ENCODE measurements at places on chromosomes 2 and 18.

DNA sequence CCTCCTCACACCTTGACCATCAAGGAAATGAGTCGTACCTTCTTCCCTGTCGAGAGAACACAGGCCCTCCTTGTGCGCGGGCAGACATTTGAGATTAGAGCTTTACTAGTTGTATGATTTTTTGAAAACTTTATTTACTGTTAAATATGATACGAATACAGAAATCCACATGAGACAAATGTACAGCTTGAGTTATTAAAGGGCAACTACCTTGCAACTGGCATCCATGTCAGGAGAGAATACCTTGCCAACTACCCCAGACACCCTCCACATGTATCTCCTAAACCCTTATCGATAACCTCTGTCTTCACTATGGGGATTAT, 28.3 kb downstream of the KLHL23 start:
- no peak for DNase-seq

- DNase-seq, result no peak
Measured at GRCh38 chr2:217938036-217938435, 64.8 kb downstream of the TNS1 start.

DNA sequence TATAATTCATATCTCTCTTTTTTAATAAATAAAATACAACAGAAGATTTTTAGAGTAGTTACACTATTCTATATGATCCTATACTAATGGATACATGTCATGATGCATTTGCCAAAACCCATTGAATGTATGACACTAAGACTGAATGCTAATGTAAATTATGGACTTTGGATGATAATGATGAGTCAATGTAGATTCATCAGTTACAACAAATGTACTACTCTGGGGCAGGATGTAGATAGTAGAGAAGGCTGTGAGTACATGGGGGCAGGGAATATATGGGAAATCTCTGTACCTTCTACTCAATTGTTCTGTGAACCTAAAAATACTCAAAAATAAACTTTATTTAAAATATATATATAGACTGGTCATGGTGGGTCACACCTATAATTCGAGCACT, 45.6 kb upstream of the NEDD4L start:
- DNase-seq, result no peak

- DNase-seq, result no peak
Measured at GRCh38 chr2:170322140-170322766, 144.3 kb downstream of the MYO3B start.

- no peak for DNase-seq
Measured at GRCh38 chr18:13471971-13472628, 253.5 kb downstream of the LDLRAD4 start.

DNA sequence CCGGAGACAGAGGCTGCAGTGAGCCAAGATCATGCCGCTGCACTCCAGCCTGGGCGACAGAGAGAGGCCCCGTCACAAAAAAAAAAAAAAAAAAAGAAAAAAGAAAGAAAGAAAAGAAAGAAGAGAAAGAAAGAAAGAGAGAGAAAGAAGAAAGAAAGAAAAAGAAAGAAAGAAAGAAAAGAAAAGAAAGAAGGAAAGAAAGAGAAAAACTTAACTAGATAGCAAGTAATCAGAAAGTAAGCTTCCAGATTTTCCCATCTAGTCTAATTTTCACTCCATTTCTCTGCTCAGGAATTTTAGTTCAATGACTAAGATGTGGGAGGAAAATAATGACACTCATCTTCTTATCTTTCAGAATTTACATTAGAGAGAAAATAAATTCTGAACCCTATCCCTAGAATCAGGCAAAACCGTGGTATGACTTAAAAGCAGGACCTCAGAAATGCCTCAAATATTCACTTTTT, 2.4 kb downstream of the GFPT1 start:
- no peak for DNase-seq

DNA sequence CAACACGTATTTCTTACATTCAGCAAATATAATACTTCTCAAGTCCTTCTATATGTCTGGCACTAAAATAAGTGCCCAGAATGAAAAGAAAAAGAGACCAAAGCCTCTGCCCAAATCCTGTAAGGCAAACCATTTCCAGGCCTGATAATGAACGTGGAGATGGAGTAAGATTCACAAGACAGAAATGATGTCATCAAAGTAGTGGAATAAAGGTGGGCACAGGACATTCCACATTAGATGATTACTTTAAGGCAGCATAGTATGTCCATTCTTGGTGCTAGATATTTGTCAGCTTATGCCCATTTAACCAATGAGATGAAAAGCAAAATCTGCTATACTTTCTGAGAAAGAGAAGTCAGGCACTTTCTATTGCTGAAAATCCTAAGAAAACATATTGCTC, 38.5 kb downstream of the CNTNAP5 start:
- DNase-seq, result no peak

DNA sequence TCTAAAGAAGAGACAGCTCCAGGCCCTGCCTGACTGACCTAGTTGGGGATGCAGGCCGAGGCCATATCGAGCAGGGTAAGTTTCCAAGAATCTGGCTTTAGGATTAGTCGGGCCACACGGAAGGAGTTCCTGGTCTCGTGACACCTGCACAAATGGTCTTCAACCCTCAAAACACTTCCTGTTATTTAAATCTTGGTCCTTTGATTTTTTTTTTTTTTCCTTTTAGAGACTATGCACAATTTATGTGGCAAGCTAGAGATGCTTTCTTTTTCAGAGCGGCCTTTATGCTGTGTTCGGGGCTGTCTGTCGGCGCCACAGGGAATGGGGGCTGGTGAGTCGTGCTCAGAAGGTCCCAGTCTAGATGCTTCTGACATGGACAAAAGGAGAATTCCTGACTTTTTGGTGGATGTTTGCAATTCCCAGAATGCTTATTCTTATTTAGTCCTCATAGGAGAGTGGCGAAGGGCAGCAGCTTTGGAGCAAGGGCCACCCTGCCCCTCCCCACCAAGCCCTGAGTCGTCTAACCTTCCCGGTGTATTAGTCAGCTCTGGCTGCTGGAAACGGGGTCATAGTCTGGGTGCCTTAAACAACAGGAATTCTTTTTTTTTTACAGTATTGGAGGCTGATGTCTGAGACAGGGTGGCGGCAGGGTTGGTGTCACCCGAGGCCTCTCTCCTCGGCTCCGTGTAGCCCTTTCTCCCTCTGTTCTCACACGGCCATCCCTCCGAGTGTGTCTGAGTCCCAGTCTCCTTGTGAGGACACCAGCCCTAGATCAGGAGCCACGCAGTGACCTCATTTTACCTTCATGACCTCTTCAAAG, 27.4 kb downstream of the HPCAL1 start:
- no peak for DNase-seq

- no peak for DNase-seq
Measured at GRCh38 chr18:64179556-64180080, 30.7 kb upstream of the LINC00305 start.

- no peak for DNase-seq
Measured at GRCh38 chr2:46487667-46488335, 8.4 kb downstream of the TMEM247 start.

Data from dorsolateral prefrontal cortex (tissue), 122 donors.